Thoracic aorta (tissue), 2 donors: ENCODE measurements at places on chromosomes 2 and 18.

DNA sequence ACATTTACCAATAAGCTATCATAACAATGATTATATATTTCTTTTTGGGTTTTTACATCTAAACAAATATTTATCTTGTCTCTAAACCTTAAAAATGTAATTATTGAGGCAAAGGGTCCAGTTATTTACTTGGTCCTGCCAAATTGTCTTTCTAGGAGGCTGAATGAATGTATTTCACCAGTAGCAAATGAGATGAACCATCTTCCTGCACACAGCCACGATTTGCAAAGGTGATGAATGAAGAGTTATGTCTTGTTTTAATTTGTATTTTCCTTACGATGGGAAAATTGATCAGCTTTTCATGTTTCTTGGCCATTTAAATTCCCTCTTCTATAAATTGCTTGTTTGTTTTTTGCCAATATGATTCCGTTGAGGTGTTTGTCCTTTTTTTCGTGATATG is 1.4 kb downstream of the SP100 start:
- no peak for DNase-seq

GRCh38 chr2:229268626-229269025 is 2.5 kb downstream of the PID1 start:
- no peak for DNase-seq

GRCh38 chr2:190881084-190881597 is 520 bp downstream of the GLS start:
- DNase-seq = no peak

- no peak for DNase-seq
Observed at GRCh38 chr2:238597638-238598528, 171.2 kb downstream of the ASB1 start.

- no peak for DNase-seq
Observed at GRCh38 chr2:68559692-68560091, 83.7 kb upstream of the PROKR1 start.

GRCh38 chr2:56334622-56335021 is 150.8 kb downstream of the CCDC85A start:
- no peak for DNase-seq

- no peak for DNase-seq
Observed at GRCh38 chr2:134491771-134492441, 226.9 kb downstream of the TMEM163 start.

DNA sequence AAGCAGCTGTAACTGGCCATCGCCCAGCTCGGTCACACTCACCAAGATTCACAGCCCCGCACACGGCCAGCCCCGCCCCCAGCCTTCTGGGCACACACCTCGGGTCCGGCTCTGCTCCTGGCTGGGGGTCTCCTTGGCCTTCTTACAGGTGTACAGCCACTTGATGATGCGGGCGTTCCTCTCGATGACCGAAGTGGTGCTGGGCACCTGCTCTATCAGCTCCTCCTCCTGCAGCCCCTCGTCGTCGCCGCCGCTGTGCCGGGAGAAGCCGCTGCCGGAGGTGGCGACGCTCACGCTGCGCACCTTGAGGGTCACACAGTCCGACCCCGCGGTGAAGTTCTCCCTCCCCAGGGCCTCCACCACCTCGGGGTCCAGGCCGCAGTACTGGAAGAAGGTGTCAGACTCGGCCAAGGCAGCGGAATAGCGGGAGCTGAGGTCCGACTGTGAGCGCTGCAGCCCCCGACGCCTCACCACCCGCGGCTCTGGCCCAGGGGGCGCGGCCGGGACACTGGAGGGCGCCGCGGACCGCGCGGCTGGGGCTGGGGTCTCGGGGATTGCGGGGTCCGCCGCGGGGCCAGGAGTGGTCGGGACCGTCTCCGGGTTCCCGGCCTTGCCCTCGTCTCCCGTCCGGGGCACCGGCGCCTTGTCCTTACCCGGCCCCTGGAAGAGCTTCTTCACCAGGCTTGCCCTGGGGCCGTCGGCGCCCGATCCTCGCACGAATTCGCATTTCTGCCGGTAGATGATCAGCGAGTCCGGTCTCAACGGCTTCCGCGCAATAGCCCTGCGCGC is 769 bp downstream of the FAM110C start:
- DNase-seq = no peak

DNA sequence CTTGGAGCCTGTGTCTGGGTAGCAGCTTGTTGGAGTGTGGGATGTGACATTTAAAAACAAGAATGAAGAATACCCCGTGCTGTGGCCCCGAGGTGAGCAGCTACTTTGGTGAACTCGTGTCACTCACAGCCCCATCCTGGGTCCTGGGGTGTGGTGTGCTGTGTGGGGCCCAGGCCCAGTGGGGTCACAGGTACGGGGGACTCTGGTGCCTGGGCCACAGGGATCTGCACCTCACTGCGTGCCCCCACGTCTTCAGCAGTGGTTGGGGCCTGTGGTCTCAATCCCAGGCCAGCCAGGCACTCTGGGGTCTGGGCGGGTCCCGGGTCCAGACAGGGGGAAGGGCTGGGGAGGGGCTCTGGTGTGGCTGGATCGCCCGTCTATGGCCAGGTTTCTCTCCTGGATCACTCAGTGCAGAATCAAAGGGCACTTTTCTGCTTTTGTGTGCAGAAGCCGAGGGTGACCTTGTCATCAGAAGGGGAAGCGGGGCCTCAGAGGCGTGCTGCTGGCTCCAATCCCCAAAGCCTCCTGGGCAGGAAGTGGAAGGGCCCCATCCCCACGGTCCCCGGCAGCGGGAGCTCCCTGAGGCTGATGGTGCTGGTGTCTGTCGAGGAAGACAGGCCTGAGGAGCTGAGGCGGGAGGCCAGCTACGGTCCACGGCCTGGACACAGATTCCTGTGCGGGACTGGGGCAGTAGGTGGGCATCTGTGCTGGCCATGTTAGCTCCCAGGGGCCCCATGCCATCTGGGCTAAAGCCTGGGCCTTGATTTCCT is 1.4 kb downstream of the GPR35 start:
- no peak for DNase-seq

- no peak for DNase-seq
Observed at GRCh38 chr2:211846036-211846400, 692.6 kb downstream of the ERBB4 start.

GRCh38 chr2:95799892-95800291 is 191.7 kb downstream of the ANKRD36C start:
- no peak for DNase-seq

- DNase-seq = no peak
Observed at GRCh38 chr2:10983711-10984110, 72.0 kb downstream of the KCNF1 start.

DNA sequence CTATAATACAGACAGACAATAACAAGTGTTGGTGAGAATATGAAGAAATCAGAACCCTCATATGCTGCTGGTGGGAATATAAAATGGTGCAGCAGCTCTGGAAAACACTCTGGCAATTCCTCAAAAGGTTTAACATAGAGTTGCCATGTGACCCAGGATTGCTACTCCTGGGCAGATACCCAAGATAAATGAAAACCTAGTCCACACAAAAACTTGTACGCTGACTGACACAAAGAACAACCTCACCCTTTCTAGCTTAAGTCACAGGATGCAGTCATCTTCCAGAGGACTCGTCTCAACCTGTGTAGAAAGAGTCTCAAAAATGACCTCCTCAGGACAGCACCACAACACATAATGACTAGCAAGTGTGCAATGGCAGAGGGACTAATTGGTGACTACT is 71.6 kb upstream of the ACAA2 start:
- no peak for DNase-seq

- DNase-seq = no peak
Observed at GRCh38 chr18:598124-598589, 1.4 kb downstream of the CLUL1 start.

DNA sequence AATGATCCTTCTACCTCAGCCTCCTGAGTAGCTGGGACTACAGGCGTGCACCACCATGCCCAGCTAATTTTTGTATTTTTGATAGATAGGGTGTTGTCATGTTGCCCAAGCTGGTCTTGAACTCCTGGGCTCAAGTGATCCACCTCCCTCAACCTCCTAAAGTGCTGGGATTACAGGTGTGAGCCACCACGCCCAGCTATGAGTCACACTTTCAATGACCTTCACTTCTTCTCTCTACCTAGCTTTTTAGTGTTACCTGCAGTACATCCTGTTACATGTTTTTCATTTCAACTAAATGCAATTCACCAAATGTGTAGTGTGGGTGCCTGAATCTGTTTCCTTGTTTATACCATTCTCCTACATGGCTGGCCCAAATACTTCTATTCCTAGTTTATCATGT is 64.0 kb downstream of the SLC39A10 start:
- DNase-seq = no peak

- DNase-seq = no peak
Observed at GRCh38 chr18:23924813-23925212, 89.7 kb upstream of the TTC39C start.

DNA sequence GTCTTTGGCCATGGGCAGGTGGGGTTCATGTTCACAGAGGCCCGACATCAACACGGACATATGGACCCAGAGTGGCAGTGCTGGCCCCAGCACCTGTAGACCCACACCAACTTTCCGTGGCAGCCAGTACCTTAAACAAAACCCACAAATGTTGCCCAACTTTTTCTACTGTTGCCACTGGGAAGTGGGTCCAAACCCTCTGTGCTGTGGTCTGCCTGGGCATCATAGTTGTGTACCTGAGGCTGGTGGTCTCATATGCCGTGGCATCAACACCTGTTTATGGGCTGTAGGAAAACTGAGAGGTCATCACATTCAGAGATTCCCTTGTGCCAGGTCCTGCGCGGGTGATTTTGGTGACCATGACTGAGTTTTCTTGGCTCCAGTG is 79.9 kb downstream of the SH3RF3 start:
- DNase-seq = no peak

- DNase-seq = no peak
Observed at GRCh38 chr18:39313992-39314391, 1748.4 kb upstream of the CELF4 start.

GRCh38 chr2:28354920-28355520 is 37.6 kb upstream of the FOSL2 start:
- DNase-seq = no peak

DNA sequence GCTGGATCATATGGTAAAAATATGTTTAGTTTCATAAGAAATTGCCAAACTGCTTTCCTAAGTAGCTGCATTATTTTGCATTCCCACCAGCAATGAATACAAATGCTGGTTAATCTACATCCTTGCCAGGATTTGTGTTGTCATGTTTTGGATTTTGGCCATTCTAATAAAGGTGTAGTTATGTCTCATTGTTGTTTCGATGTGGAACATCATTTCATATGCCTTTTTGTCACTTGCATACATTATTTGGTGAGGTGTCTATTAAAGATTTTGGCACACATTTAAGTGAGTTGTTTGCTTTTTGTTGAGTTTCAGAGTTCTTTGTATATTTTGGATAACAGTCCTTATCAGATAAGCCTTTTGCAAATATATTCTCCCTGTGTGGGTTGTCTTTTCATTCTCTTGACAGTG is 299.2 kb upstream of the TFPI start:
- no peak for DNase-seq

DNA sequence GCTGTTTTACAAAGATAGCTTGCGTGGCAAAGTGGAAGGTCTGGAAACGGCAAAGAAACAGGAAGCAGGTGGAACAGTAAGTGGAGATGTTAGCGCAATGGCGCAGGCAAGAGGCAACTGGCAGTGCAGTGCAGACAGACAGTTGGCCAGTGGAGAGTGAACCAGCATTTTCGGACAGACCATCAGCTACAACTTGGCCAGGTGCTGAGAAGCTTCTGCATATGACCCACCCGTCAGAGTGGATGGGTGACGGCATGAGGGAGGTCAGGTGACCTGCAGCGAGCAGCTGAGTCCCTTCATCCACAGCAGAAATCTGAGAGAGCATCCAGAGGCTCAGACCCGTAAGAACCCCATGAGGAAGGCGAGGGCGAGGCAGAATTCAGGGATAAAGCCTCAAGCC is 33.8 kb downstream of the NPC1 start:
- DNase-seq = no peak

DNA sequence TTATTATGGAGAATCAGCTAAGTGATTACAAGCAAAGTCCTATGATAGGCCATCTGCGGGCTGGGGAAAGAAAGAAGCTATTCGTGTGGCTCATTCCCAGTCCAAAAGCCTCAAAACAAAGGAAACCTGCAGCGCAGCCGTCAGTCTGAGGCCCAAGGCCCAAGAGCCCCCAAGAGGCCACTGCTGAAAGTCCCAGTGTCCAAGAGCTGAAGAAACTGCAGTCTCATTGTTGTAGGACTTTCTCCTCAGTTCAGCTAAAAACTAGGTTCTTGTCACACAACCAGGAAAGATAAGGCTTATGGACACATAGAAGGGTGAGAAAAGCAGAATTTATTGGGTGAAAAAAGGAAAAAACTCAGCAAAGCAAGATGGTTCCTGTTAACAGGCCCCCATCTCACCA is 143.2 kb downstream of the RHBDD1 start:
- no peak for DNase-seq
